ENCODE measurements at places on chromosomes 5 and 9.

GRCh38 chr9:92659601-92660000, 10.3 kb downstream of the IPPK start:
- DNase-seq = no peak

DNA sequence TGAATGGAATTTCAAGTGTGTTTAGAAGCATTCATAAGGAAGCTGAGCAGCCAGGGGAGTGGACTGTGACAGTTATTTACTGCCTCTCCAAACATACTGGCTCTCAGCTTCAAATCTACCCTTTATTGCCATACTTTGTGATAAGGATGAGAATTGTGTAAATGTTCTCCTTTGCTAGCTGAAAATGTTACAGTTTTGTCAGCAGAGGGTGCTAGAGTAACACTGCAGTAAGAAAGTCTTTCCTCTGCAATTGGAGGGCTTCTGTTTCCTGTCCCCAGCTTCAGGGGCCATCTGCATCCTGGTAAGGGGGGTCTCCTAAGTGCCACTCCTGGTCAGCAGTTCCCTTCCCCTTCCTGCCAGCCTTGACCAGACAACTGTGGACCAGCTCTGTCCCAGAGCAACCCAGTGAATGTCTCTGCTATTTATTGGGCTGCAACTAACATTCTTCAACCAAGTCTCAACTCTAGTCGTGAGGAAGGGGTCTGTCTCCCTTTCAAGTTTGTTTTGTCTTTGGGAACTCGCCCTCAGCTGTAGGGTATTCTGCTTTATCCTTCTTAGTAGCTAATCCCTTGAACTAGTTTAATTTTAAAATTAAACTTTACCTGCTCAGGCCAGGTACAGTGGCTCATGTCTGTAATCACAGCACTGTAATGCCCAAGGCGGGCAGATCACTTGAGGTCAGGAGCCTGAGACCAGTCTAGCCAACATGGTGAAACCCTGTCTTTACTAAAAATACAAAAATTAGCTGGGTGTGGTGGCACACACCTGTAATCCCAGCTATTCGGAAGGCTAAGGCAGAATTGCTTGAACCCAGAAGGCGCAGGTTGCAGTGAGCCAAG, 45.3 kb downstream of the RAPGEF6 start:
- peak; percentile 39 for DNase-seq

GRCh38 chr5:53368966-53369605, 111.3 kb upstream of the FST start:
- no peak for DNase-seq

DNA sequence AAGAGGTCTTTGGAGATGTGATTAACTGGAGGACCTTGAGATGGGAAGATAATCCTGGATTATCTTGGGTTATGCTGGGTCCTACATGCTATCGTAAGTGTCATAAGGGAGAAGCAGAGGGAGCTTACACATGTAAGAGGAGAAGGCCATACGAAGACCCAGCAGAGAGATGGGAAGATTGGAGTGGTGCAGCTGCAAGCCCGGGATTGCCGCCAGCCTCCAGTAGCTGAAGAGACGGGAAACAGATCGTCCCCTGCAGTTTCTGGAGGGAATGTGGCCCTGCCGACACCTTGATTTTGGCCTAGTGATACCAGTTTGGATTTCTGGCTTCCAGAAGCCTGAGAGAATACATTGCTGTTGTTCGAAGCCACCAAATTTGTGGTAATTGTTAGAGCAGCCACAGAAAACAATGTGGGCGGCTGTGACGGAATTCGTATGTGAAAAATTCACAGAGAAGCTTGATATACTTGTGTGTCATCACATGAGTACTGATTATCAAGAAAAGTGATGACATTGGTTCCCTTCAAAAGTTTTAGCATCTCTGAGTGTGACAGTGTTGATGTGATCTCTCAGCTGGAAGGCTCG, 86.9 kb downstream of the CYFIP2 start:
- DNase-seq = no peak

DNA sequence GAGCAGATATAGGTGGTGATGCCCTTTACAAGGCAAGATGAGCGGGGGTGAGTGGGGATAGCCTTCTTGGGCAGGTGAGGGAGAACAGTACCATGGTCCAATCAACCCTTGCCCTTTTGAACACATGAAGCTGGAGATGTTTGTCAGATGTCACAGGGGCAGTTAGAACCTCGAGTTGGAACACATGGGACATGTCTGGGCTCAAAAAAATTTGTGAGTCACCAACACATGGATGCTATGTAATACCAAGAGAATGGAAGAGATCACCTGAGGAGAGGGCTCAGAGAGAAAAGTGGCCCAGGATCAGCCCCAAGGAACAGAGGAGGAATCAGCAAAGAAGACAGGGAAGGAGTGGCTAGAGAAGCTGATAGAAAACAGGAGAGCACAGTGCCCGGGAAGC, 4.7 kb downstream of the PHYKPL start:
- DNase-seq = no peak

- no peak for DNase-seq
Observed at GRCh38 chr5:178371362-178372111, 138.9 kb upstream of the PHYKPL start.

DNA sequence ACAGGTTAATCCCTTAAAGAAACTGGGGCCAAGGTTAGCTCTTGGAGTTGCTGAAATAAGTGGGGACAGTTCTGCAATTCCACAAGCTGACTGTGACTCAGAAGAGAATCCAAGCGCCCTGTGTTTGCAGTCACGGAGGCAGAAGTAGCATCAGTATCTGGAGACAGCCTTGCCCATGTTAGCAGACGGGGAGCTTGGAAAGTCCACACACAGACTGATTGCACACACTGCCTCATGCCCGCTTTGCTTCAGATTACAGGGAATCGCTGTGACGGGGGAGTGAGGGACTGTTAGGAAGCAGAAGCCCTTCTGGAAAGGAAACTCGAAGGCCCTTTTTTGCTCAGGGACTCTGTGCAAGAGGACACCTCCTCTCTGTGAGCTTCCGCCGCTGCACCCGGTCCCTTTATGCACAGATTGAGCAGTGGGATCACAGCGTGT, 30.9 kb upstream of the PPP1R26 start:
- DNase-seq = no peak

- no peak for DNase-seq
Observed at GRCh38 chr5:170614720-170615119, 110.9 kb downstream of the KCNIP1 start.

DNA sequence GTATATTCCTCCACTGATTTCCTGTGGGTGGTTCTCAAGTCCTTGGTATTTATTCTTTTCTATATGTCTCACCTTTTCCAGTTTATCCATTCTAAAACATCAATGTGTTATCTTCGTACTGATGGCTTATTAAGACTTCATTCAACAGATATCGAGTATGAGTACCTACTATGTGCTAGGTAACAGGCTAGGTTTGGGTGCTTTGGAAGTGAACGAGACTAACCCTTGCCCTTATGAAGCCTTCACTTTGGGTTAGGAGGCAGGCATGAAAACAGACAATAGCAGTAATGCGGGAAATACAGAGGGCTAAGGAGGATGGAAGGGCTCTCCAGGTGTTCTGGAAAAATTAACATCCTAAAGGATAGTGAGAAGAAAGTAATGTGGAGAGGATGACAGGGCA, 53.4 kb downstream of the AQP7 start:
- DNase-seq = no peak

- DNase-seq = no peak
Observed at GRCh38 chr9:91137391-91137790, 224.3 kb downstream of the AUH start.

DNA sequence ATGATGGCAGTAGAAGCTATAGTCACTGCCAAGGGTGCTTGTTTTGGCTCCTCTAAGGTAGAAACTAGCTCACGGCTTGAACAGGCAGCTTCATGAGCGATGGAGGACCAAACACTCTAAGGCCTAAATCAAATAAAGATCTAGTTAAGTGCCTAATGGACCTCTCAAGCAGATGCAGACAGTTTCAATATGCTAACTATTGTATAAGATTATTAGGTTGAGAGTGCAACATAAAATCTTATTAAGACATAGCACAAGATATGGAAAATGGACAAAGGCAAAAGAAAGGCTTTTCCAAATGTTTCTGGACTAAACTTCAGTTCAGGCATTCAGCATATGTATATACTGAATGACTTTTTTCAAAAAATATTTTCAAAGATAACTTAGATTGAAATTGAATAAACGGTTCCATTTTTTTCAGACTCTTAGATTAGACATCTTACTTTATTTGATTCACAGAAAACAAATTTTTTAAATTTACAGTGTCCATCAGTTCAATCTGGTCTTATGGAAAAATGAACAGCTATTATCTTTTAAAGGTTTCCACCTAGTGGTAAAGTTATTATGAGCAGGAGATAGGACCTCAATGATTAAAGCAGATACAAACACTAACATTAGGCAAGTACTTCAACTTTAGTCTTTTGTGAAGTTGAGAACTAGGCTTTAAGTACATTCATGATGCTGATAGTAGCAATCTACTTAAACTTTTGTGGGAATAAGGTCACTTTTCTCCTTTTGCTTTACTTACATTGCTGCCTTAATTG, 1167.7 kb downstream of the MAT2B start:
- peak; percentile 9 for DNase-seq

GRCh38 chr9:8366161-8366926, 566.8 kb upstream of the DMAC1 start:
- peak; percentile 6 for DNase-seq

GRCh38 chr9:33403941-33404787, 1.8 kb upstream of the AQP7 start:
- DNase-seq = no peak

DNA sequence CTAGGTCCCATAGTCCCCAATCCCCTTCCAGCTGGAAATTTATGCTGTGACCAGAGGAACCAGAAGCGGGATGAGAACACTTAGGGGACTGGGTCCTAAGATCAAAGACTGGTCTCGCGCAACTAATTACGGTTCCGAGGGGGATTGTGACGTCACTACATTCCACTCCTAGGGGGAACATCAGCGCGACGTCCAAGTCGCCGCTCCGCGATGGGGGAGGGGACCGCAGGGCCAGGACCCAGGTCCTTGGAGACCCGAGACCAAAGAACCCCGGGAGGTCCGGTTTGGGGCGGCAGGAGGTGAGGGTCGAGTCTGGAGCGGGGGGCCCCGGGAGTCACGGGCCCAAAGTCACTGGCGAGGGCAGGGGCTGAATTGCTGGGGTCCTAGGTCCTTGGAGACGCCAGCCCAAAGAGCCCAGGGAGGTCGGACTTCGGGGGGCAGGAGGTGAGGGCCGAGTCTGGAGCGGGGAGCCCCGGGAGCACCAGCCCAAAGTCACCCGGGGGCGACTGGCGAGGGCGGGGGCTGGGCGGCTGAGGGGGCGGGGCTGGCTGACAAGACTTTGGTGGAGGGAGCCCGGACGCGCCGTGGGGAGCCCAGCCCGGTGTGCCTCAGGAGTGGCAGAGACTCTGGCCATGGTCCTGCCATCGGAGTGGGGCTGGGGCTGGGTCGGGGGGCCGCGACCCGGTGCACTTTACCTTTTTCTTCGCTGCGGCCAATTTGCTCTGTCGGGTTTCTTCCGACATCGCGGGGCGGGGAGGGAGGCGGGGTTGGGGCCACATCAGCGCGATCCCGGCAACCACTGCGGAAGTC, at the start of gene GOLGA2:
Gene GOLGA2 (minus strand): TSS at position 810 of the 810 bp plus-strand sequence. CDS start 31 bp downstream, at position 779.
- DNase-seq = no peak

- DNase-seq = no peak
Observed at GRCh38 chr5:124596595-124597421, 149.6 kb downstream of the ZNF608 start.

DNA sequence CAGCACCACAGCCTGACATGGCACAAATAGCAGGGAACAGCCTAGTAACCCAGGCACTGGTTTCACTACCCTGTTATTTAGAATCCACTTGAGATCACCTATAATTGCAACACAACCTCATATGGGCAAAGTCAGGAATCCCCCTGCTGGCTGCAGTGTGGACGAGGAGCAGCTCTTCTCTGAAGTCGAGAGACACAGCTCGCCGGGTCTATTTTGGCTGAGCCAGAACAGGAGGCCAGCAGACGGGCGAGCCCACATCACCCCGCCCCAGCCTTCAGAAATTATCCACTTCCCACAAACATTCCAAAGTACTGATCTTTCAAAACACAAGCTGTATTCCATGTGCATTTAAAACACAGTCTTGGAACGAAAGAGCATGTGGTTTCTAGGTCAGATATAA, 179.0 kb downstream of the ROR2 start:
- peak; percentile 15 for DNase-seq

- DNase-seq = no peak
Observed at GRCh38 chr5:13944560-13945199, at the start of gene DNAH5. TSS of gene DNAH5 (minus strand) at chr5:13944688. CDS start at chr5:13944438, 250 bp downstream.

- no peak for DNase-seq
Observed at GRCh38 chr5:633501-633955, 21.4 kb downstream of the CEP72 start.

GRCh38 chr9:110224583-110224982, 16.6 kb upstream of the C9orf152 start:
- DNase-seq = no peak

DNA sequence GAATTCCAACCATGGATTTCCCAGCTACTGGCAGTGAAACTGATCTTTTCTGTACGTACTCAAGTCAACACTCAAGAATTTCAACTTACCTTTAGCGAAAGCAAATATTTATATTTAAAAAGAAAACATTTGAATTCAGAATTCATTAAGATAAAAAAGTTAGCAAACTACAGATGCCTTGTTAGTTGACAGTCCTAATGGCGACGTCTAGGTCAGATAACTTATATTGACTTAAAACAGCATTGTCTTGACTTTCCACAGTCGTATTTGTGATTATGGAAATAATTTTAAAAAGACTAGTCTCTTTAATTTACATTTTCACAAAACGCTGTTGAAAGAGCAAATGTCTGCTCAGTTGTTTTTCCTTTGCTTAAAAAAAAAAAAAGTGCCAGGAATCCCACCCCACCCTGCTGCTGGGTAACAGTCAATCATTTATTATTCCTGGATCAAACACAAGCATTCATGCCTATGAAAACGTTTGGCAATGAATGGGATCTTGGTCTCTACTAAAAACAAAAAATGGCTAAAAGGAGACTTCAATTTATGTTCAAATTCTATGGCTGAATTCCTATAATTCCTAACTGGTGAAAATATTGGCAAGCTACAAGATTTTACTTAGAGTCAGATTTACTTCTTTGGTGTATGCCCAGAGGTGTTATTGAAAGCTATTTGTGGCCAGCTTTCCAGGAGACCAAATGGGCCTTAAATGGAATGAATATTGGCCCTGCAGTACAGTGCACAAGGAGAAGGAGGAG, 22.0 kb downstream of the OR2S2 start:
- DNase-seq = no peak

DNA sequence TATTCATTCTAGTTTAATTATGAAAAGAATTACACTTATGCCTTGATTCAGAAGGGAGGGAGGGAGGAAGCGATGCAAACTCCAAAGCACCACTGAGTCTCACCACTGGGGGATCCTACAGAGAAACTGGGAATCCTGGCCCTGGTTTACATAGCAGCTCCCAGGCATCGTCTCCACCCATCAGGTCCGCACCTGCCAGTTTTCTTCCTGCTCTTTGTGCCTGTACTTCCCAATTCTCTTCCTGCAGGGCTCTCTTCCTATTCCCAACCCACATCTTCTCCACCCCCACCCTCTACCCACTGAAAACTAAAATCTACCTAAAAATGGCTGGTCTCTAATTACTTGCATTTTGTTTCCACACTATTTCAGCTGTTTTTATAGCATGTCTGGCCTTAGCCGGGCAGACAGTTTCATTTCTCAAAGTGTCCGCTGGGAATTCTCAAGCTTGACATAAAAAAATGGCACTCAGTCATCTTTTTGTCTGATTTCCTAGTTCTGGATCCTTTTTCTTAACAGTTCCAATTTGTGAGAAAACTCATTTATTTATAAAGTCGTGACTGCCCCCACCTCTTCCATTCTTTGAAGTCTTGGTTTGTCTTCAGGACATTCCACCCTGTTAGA, 1.6 kb upstream of the TNIP1 start:
- no peak for DNase-seq

GRCh38 chr9:84857211-84857610, 187.7 kb downstream of the NTRK2 start:
- no peak for DNase-seq

Data from inflammatory macrophage treated with lipopolysaccharide for 1 hour (primary cell).